ENCODE measurements at places on chromosomes 7 and 10. TPM values are rescaled to one million over a fixed set of nuclear protein-coding genes. Genes with fewer than 3 reads are reported as not detected.

- DNase-seq: no peak
These were observed 476.1 kb downstream of the SH2D4B start for GRCh38 chr10:81013771-81014170.

GRCh38 chr7:123502201-123502600, 32.2 kb downstream of the IQUB start:
- DNase-seq: no peak

GRCh38 chr10:126458466-126458865, 70.2 kb upstream of the ADAM12 start:
- DNase-seq: no peak

GRCh38 chr7:44063547-44063893, 1.8 kb downstream of the PGAM2 start:
- DNase-seq: no peak

SDK1 gene
- total RNA-seq: 3.1 TPM

DNA sequence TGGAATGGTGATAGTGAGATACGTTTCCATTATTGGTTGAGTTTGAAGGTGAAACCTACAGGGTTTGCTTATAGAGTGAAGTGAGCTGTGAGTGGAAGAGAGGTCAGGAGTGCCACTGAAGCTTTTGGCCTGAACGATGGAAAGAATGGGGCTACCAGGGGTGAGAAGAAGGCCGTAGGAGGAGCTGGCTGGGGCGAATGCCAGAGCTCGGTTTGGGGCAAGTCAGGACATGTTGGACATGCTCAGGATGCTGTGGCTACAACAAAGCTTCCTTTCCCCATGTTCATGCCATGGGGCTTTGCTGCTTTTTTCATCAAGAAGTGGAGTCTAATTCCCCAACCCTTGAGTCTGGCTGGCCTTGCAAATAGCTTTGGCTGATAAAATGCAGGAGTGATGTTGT, 253.7 kb downstream of the GLRX3 start:
- peak; percentile 43 for DNase-seq

GRM3 gene
- total RNA-seq: not detected

- DNase-seq: peak; percentile 82
These were observed 274.5 kb upstream of the MGMT start for GRCh38 chr10:129192344-129193128.

- no peak for DNase-seq
These were observed 285 bp downstream of the CSTF2T start for GRCh38 chr10:51699145-51699474.

DNA sequence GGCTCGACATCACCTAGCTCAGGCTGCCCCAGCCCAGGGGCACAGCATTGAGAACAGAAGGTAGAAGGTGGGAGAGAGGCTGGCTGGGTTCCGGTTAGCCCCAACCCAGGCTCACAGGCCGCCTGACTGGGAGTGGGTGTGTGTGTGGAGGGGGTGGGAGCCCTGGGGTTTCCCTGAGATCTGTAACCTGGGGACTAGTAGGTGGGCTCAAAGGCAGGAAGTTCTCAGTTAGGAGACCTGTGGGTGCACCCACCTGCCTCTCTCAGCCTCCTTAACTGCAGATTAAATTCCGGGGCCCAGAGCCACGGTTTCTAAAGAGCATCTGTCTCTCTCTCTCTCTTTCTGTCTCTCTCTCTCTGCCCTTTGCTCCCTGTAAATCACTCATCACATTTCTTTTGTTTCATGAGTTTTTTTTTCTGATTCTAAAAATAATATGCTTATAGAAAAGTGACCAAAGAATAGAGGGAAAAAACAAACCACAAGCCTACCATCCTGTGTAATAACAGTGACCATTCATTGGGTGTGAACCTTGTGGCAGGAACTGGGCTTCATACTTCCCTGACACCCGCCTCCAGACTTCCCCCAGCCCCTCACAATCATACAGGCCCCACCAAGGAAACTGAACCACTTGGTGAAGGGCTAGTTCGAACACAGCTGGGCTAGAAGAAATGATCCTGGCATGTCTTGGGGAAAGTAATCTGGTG, 83.4 kb upstream of the SMNDC1 start:
- no peak for DNase-seq

GRCh38 chr7:110841840-110842545, 248.9 kb upstream of the LRRN3 start:
- DNase-seq: no peak

TMEM176A gene
- 56.3 TPM for total RNA-seq

OR2A7 gene
- total RNA-seq: 0.94 TPM

DNA sequence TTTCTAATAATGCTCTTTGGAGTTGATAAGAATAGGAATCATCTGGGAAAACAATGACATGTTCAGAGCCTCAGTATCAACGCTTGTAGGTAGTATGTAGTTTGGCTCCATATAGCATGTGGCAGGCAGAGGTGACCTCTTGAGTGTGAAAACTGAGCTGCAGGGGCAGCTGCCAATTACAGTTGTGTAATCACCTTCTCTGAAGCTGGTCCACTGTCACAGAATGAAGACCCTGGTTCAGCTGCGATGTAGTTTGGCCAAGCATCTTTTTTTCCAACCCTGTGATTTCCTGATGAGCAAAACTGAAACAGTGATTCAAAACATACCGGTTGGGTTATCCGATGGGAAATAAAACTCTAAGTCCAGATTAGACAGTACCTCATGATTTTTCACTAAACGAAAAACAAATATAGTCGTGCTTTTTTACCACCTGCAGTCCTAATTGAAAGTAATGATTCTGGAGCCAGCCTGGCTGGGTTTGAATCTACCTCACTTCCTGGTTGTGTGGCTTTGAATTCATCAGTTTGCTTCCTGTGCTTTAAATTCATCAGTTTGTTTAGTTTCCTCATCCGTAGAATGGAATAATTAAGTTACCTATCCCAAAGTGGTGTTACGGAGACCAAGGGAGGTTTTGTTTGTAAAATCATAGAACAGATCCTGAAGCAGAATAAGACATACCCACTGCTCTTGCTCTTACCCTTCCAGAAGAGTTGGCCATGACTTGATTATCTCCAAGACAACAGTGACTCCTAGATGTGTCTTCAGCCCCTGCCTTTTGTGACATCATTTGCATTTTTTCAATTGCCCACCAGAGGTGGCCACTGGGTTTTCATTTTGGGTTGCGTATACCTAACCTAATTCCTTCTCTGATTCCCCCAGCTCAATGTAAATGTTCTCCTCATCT, 87.4 kb downstream of the CELF2 start:
- no peak for DNase-seq

DNA sequence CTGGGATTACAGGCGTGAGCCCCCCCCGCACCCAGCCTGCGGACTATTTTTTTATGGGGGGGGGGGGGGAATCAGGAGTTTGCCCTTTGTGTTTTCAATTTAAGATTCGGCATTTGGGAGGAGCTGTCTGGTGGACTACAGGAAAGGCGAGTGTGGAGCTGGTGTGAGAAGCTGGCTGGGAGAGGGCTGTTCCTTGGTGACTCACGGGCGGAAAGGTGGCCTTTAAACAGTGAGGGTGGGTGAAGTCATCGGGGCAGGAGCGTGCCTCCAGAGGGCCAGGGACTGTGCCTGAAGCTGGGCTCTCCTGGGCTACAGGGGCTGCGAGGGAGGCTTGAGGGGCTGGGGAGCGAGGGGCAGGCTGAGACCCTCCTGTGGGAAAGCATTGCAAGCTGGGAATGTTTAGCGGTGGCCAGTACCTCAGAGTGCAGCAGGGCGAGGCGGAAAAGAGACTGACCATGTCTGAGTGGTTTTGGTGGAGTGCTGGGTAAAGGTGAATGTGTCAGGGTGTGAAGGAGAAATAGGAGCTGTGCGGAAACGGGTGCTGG, 39.7 kb upstream of the ZNF32 start:
- no peak for DNase-seq

BICC1 gene
- 8.3 TPM for total RNA-seq
